ENCODE measurements at places on chromosomes 12 and 14.
A peak's percentile ranks its signal among the peaks of the same experiment; 100 is the strongest.

- no peak for DNase-seq
Measured at GRCh38 chr12:119687879-119688278, 19.9 kb downstream of the PRKAB1 start.

DNA sequence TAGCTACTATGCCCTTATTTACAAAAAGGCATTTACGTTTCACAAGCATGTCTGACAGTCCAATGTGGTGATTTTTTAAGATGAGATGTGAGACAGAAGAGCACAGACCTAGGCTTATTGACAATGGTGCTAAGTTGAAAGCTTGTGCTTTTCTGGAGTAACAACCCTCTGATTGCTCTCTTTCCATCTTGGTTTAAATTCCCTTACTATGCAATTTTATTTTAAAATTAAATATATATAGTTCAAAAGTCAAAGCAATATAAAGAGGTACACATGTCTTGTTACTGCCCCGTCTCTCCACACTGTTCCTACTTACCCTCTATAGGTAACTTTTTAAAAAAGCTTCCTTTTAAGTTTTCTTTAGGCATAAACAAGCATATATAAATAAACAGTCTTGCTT, 39.4 kb upstream of the BBS10 start:
- DNase-seq, result no peak

- no peak for DNase-seq
Measured at GRCh38 chr12:116630762-116631161, 71.6 kb downstream of the MAP1LC3B2 start.

DNA sequence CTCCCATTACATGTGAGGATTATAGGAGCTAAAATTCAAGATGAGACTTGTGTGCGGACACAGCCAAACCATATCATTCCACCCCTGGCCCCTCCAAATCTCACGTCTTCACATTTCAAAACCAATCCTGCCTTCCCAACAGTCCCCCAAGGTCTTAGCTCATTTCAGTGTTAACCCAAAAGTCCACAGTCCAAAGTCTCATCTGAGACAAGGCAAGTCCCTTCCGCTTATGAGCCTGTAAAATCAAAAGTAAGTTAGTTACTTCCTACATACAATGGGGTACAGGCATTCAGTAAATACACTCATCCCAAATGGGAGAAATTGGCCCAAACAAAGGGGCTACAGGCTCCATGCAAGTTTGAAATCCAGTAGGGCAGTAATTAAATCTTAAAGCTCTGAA, 76.1 kb downstream of the CRADD start:
- no peak for DNase-seq

- no peak for DNase-seq
Measured at GRCh38 chr12:29439506-29439905, 58.0 kb downstream of the OVCH1 start.

- no peak for DNase-seq
Measured at GRCh38 chr12:130994821-130995375, 41.2 kb downstream of the ADGRD1 start.

- DNase-seq, result no peak
Measured at GRCh38 chr12:91959220-91959619, 186.4 kb downstream of the BTG1 start.

- no peak for DNase-seq
Measured at GRCh38 chr12:65715961-65716360, 108.3 kb upstream of the HMGA2 start.

DNA sequence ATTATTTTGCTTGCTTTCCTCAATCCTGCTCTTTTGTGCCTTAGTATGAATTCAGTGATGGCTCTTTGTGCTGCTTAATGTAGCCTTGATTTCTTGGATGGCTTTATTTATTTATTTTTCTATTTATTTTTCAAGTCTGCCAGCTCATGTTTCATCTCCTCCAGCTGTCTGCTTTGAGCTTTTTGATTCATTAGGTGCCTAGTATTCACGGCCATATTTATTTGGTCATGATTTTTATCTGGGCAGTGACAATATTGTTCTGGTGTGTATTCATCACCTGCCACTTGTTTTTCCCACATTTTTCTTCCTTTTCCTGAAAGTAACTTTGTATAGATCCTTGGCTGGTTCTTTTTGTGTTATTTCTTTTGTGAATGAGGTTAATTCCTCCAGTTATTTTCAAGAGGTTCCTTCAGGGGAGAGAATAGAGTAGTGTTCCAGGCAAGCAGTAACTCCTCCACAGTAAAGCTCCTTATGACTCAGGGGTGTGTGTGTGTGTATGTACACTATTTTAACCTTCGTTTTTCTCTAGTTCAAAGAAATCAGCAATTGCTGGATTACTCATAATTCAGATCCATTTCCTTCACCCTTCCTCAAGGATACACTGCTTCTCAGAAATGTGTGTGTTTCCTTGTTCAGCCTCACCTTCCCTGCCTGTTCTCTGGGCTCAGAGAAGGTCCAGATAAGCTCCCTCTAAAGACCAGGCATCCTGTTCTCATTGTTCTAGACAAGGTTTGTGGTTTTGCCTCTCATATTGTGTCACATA, 51.6 kb upstream of the PMCH start:
- DNase-seq, result peak; percentile 31

- peak; percentile 28 for DNase-seq
Measured at GRCh38 chr12:76074701-76075336, 9.7 kb downstream of the NAP1L1 start.

DNA sequence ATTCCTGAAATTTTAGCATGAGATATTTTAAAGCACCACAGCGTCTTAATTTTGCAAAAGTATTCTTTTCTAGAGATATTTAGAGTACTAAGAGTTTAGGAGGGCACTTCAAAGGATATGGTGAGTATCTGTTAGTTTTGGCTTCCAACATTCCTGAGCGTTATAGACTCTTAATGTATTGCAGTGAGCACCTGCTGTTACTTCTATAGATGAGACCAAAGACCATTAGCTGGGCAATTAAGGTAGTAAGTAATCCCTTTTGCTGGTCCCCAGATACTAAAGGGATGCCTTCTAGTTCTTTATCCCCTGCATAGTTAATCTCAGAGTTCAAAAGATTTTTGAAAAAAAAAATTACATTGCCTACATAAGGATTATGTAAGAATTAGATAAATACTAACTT, 975.6 kb downstream of the GALC start:
- no peak for DNase-seq

DNA sequence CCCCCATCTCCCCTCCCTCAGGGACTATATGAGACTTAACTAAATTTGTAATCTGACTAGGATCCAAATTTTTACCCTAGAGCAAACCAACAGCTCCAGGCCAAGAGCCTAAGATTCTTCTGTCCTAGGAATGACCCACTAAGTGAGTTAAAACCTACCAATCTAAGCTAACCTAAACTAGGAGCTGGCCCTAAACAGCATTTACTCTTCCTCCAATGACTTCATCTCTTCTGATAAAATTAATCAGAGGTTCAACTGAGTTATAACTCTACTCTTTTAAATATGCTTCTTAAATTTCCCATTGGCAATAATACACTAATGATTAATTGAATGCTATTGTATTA, 39.9 kb upstream of the TMPO start:
- DNase-seq, result no peak

DNA sequence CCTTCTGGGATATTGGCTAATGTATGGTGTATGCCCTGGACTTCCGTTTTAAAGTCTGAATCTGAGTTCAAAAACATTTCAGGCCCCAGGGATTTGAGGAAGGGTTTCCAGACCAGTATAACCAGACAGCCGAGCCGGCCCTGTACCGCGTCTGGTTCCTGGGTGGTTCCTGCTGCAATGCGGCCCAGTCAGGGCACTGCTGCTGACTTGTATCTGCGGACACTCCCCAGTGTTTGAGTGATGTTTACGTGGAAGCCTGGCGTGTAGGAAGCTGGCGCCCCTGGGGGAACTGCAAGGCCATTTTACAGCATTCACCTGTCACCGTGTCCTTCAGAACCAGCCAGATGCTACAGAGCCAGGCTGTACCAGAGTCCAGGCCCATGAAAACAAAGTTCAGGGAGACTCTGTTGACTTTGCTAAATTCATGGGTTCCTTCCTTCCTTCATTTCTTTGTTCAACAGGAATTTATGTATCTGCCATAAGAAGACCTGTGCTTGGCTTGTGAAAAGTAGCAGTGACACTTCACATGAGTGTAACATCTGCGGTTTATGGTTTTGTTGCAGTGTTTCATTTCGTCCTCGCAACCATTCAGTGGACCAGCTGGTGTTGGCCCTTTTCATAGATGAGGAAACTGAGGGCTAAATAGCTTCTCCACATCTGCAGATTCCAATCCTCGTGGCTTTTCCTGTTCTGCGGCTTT, 16.8 kb downstream of the EML1 start:
- no peak for DNase-seq

GRCh38 chr14:97390096-97390724, 593.0 kb downstream of the VRK1 start:
- DNase-seq, result no peak

DNA sequence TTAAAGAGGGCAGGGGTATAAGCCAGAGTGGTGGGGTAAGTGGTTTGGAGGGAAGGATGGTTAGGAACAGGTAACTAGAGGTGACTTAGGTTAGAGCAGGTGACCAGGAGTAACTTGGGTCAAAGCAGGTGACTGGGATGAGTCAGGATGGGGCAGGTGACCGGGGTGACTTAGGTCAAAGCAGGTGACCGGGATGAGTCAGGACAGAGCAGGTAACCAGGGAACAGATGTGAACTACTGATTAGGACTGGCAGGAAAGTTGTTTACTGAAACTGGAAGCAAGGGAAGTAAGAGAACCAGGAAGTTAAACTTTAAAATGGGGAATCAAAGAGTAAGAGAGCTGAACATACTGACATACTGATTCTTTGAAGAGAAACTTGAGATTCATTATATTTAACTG, 57.4 kb downstream of the FSCB start:
- no peak for DNase-seq

DNA sequence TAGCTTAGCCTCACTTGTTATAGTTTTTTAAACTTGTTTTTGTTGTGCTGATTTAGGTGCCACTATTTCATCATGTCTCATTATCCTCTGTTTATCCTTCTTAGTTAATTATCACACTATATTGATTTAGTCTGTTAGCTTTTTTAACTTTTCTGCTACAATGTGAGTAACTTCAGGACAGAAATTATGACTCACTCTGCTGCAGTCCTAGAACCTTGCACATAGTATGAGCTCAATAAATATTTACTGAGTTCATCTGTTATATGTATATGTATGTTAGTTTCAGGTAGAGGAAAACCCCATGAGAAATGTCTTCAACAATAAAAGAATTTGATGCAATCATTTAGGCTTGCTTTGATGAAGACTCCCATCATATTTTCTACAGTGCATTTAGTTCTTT, 224.3 kb upstream of the NAV3 start:
- DNase-seq, result no peak

DNA sequence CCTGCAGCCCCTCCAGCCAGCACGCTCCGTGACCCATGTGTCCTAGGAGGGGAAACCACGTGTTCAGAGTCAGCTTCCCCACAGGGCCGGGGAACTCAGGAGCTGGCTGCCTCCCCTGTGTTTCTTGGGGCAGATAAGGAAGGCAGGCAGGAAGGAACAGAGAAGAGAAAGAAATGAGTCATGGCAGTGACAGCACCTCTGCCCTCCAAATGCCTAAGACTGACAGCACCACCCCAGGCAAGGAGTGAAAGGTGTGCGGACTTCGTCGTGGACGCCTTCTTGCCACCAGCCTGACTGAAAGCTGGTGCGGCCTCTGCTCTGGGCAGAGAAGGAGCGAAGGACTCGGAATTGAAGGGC, 167.0 kb upstream of the FKBP4 start:
- peak; percentile 33 for DNase-seq

- peak; percentile 82 for DNase-seq
Measured at GRCh38 chr14:23147676-23148075, 28.6 kb upstream of the CEBPE start.

GRCh38 chr12:46480724-46481123, 108.2 kb upstream of the SLC38A2 start:
- no peak for DNase-seq

DNA sequence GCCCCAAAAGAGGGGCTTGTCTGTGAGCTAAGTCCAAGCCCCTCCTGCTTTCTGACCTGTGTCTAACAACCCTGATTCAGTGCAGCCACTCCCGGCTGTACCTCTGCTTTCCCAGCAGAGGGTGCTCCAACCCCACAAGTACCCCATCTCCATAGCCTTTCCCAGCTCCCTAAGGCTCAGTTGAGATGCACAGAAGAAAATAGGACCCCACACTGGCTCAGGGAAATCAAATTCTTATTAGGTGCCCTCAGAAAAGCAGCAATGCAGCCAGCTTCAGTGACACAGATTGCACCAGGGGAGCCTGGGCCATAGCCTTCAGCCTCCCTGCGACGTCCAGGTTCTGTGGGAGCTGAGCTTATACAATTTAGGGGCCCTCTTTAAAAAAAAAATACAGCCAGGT, 49.9 kb downstream of the LRRC74A start:
- peak; percentile 44 for DNase-seq

- DNase-seq, result no peak
Measured at GRCh38 chr12:131675126-131676080, 35.5 kb upstream of the SFSWAP start.

DNA sequence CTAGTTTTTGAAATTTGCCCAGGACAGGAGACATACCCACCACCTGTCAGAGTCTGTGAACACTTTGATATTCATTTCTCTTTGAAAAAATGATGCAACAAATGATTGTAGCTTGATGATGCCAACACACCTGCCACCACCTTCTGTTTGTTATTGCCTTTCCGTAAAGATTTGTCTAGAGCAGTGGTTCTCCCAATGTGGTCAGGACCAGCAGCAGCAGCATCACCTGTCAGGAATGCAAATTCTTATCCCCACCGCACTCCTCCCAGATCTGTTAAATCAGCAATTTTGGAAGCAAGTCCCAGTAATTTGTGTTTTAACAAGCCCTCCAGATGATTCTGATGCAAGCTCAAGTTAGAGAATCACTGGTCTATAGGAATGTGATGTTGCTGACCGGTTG, 9.9 kb downstream of the CCDC175 start:
- no peak for DNase-seq

DNA sequence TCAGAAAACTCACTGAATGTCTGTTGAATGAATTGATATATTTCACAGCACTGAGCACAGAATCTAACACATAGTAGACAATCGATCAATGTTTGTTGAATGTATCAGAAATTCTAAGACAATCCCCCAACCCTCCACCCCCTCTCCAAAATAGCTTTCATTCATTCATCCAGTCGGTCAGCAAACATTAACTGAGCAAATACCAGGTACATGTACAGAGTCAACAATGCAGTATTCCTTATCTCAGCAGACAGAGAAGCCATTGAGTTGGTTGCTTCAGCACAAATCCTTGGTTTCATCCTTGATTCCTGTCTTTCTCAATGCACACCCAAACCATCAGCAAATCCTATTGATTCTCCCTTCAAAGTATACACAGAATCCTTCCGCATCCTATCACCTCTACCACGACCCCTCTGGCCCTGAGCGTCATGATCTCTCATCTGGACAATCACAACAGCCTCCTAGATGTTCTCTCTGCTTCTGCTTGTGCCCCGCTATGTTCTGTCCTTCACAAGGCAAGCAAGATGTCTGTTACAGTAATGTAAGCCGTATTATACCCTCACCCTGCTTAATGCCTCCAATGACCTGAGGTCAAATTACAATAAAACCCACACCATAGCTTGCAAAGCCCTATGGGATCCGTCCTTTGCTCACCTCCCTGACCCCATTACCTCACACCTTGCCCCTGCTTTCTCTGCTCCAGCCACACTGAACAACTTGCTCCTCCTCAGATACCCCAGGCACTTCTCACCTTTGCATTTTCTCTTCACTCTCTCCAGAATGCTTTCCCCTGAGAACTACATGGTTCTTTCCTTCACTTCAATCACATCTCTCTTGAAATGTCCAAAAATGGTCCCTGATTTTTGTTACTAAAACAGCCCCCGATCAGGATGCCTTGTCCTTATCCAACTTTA, 738.1 kb upstream of the TBX3 start:
- no peak for DNase-seq

Measured in NCI-H226 (cell line).